ENCODE measurements at places on chromosomes 6 and 20. TPM values are rescaled to one million over a fixed set of nuclear protein-coding genes. Genes with fewer than 3 reads are reported as not detected.
A peak's percentile ranks its signal among the peaks of the same experiment; 100 is the strongest.

DNA sequence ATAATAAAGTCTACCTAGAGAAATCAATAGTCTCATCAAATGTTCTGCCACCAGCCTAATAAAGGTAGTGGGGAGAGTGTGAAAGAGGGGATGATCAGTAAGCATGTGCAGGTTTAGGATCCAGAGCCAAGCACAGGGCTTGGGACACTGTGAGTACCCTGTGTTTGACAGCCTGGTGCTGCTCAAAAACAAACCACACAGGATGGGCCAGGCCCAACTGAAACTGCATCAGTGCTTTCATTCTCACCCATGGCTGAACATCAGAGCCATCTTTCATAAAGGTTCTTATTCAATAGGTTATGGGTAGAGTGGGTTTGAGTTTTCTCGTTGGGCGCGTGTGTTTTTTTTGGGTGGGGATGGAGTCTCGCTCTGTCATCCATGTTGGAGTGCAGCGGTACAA, 87.3 kb upstream of the NHSL1 start:
- DNase-seq: no peak

GRCh38 chr6:15033850-15034203, 212.0 kb upstream of the JARID2 start:
- no peak for DNase-seq

DNA sequence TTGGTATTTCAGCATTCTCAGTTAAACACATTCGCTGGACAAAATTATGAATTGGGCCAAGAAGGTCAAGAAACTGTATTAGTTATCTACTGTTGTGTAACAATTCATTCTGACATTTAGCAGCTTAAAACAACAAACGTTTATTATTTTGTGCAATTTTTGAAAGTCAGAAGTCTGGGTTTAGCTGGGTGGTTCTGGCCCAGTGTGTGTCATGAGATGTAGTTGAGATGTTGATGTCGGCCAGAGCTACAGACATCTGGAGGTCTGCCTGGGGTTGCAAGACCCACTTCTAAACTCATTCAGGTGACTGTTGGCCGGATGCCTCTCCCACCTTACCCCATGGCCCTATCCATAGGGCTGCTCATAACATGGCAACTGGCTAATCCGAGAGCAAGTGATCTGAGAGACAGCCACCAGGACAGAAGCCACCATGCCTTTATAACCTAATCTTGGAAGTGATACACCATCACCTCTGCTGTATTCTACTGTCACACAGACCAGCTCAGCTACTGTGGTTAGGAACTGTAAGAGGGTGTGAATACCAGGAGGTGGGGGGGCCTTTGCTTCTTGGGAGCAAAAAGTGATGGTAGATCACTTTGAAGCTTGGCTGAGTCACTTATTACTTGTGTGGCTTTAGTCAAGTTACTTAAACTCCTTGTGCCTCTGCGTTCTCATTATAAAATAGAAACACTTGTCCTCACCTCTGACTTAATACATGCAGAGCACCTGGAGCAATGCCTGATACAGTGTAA, 217.0 kb upstream of the MYLIP start:
- no peak for DNase-seq

GRCh38 chr20:19996222-19996621, 20.9 kb upstream of the NAA20 start:
- no peak for DNase-seq

ZC3H12D gene
- 0.82 TPM for polyA plus RNA-seq

VAPB gene
- polyA plus RNA-seq: 49.3 TPM

DNA sequence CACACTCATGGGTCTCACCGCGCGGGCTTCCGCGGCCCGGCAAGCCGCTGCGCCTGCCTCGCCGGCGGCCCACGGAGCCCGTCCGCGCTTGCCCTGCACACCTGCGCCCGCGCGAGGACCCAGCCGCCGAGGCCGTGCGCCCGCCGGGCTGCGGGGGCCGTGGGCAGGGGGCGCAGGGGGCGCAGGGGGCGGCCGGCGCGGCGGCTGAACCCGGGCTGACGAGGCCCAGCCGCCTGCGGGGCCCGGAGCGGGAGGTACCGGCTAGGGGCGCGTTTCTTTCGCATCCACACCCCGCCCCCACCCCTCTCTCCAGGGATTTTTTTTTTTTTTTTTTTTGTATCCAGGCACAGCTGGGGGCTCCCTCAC, 43.8 kb upstream of the OSTM1 start:
- DNase-seq: no peak

DNA sequence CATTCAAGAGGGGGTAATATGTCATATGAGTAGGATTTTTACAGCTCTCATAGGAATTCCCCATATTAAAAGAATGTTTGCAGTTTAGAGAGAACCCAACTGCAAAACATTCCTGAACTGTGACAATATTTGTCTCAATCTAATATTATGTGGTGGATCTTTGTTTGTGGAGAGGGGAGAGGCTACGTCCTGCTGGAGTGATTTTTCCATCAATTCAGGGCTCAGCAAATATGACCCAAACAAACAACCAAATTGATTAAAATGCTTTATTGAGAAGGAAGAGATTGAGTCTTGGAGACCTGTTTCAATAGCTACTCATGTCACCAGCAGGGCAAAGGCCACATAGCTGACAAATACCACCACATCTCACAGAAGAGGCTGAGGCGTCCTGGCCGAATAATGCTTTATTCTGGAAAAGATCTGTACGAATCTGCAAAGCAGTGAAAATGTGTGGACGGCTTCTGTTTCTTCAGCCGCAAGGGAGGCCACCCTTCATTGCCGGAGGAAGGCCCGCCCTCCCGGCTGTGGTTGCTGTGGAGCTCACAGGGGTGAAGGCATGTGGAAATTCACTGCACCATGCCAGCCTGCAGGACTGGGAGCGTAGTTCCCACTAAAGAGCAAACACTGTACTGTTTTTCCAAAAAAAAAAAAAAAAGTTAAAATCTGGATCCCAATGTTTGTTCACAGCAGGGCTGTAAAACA, 89.7 kb upstream of the QKI start:
- DNase-seq: peak; percentile 82

KIAA0408 gene
- 0.47 TPM for polyA plus RNA-seq

WFDC5 gene
- not detected for polyA plus RNA-seq

GRCh38 chr6:98840996-98841513, 6.7 kb downstream of the POU3F2 start:
- DNase-seq: no peak

DNA sequence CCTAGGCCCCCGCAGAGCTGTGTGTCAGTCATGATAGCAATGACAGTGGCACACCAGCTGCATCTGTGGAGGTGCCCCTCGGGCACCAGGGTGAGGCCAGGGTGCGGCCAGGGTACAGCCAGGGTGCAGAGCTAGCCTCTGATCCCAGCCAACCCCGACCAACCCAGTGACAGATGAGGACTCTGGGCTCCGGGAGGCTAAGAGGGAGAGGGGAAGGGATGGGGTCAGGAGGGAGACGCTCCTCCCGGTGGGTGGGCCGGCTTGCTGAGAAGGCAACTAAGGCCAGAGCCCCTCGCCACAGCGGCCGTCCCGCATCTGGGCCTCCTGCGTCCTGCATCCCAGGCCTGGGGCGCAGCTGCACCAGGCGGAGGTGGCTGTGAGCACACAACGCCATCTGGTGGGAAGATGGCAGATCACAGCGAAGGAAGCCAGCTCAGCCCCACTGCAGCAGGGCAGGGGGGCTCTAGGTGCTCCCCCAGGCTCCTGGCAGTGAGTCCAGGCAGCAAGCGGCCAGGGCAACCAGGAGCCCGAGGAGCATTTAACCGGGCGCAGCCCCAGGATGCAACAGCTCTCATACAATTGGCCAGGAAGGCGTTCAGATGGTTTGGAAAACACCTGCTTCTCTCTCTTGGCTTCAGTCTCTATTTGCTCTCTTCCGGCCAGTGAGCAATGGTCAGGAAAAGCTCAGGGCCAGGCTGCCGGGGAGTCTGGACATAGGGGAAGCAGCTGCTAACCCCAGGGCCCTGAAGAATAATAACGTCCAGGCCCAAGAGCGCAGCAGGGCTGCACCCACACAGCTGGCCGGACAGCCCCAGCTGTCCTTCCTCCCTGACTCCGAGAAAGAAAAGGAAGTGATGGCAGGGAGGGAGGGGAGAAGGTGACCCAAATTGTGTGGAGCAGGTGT, 169.4 kb downstream of the TAF4 start:
- peak; percentile 68 for DNase-seq

HTR1E gene
- polyA plus RNA-seq: not detected

DNA sequence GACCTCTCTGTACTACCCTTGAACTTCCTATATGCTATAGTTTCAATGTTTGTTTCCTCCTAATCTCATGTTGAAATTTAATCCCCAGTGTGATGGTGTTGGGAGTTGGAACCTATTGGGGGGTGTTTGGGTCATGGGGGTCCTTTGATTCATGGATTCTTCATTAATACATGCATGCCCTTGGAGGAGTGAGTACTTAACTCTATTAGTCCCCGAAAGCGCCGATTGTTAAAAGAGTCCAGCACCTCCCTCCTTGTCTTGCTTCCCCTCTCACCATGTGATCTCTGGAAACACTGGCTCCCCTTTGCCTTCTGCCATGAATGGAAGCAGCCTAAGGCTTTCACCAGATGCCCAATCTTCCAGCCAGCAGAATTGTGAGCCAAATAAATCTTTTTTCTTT, 31.7 kb downstream of the NCR2 start:
- no peak for DNase-seq

HLA-DQA2 gene
- 10.0 TPM for polyA plus RNA-seq

NOX3 gene
- polyA plus RNA-seq: not detected

GRCh38 chr20:43827940-43828562, 86.6 kb upstream of the TOX2 start:
- no peak for DNase-seq

DNA sequence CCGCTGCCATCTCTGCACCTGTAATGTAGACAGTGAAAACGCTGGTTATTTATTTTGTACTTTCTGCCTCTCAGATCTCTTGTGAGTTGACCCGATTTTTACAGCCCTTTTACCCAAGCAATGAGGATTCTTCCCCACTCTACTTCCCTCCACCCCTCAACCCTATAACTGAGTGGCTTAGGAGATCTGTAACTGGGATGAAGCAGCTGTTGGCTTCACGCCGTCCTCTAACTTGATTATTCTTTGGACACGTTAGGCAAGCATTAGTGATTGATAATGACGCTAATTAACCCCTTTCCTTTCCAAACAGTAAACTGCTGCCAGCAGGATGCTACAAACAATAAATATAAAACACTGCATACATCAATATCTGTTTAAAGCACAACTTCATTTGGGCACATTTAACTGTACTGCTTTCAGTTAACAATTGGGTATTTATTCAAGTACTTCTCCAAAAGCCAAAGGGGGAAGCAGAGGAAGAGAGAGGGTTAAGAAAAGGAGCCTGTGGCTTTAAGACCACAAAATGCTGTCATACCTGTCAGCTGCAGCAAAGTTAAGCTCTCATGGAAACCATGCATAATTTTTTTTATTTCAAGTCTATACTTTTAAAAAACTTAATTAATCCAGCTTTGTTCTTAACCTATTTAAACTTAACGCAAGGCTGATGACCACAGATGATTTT, 21.2 kb downstream of the TFAP2A start:
- DNase-seq: peak; percentile 15

GRCh38 chr6:70680396-70680795, 12.7 kb downstream of the SMAP1 start:
- no peak for DNase-seq

DNA sequence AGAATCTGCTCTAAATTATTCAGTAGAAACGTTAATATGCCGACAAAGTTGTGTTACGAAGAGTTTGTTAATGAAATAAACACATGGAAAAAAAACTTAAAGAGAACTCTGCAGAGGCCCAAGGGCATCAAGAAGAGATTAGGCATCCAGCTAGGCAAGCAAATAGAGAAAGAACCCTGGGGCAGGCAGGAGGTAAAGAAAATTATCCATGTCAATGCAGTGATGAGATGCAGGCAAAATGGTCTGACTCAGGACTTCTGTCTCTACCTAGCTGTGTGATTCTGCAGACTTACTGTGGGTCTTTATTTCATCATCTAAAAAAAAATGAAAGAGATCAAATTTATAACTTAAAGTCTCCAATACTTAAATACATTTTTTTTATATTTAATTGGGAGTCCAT, 448.0 kb downstream of the HAO1 start:
- DNase-seq: no peak

KCNQ5 gene
- not detected for polyA plus RNA-seq

DNA sequence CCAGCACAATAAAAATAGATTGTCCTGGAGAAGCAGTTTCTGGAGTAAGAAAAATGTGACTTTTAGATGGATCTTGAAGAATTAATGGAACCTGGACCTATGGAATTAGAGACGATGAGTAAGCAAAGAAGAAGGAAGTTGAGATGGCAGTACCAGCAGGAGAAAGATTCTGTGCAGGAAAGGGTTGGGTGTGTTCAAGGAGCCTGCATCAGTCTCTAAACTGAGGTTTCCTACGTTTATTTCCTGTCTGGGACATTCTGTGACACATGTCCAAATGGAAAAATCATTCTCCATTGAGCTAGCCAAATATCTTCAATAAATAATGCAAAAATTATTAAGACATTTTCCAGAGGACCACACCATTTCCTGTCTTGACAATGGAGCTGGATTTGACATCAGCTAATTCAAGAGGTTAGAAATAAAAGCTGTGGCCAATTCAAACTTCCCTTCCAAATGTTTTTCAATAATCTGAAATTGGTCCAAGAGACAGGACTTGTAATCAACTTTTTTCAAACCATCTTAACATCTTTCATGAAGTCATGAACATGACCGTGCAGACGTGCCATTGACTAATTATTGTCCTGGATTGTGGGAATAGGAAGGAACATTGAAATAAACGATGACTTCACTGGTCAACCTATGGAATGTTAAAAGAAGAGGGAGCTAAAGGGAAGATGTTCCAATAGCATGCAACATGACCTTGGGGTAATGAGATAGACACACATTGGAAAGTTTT, 198.3 kb downstream of the ZNF217 start:
- no peak for DNase-seq

DNA sequence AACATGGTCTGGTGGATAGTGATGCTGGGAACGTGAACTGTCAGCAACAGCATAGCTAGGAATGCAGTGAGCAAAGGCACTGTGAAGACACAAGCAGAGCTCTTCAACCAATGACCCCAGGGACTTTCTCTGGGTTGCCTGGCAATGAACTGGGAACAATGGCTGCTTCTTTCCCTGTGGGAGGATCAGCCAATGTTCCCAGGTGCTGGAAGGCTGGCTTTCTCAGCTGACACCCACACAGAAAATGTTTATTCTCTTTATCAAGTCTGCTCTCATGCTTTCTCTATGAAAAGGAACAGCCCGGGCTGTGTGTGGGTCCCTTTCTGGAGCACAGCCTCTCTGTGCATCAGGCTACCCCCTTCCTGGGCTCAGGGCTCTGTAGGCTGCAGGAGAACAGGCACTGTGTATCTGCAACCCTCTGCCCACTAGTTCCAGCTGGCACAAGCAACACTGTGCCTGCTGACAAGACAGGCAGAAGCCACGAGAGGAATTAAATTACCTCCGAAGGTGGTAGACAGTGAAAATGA, 54.2 kb downstream of the HFE start:
- DNase-seq: no peak

- no peak for DNase-seq
Measured at GRCh38 chr20:12201289-12201991, 283.7 kb downstream of the BTBD3 start.

Data from kidney (tissue), 22 donors.